Naive thymus-derived CD4-positive, alpha-beta T cell (primary cell): ENCODE measurements at places on chromosomes 4 and X.

DNA sequence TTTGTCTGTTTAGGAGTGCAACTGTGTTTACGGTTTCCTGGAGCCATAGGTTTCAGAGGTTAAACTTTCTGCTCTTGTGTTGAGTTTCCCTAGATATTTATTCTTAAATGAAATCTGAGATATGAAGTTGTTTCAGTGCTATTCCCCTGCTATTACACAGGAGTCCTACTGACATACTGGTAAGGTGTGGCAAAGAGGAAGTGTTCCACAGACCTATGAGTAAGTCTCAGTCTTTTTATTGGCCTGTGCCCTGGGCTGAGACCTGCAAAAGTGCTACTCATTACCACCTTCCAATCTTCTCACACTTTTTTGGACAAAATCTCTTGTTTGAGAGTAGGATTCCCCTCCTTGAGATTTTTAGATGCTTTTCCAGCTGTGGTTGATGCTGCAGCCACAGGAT is 35.6 kb upstream of the MAGEA8 start:
- DNase-seq: no peak

GRCh38 chr4:81146466-81146865 is 68.6 kb downstream of the PRKG2 start:
- no peak for DNase-seq

GRCh38 chrX:8179656-8180055 is 8.6 kb upstream of the VCX2 start:
- no peak for DNase-seq

DNA sequence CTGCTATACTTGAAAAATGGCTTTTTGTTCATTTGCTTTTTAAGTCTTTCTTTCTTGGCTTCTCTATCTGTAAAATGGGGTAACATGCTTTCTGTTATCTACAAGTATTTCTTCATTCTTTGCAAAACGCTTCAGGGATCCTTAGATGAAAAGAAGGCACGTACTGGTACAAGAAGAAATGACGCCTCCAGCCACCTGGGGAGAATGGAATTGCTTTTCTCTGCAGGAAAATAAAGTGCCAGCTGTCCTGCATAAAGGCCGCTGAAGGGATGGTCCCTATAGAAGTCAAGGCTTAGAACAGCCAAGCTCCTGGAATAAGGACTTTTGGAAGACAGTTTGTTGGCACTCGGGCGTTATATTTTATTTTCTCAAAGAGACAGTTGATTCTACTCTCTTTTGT is 210.8 kb upstream of the RASGEF1B start:
- DNase-seq: no peak

GRCh38 chr4:151207868-151208267 is 69.1 kb upstream of the PRSS48 start:
- no peak for DNase-seq

- DNase-seq: peak; percentile 79
Observed at GRCh38 chr4:1723131-1723801, 1.9 kb downstream of the TACC3 start.

- DNase-seq: no peak
Observed at GRCh38 chr4:77347351-77347966, 190.5 kb downstream of the CCNG2 start.

DNA sequence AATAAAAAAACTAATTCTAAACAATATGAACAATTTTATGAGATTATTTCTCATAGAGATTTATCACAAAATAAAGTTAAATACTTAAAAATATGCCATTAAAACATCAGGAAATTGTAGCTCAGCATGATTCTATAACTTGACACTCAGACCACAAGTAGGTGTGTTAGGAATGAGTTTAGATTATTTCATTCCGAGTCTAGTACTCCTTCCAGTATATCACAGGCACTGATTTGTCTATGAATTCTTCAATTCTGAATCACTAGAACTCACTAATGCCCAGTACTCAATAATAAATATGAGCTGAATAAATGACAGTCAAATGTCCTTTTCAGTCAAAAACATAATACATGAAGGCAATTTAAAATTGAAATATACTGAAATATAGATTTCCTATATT is 22.2 kb downstream of the BOD1L1 start:
- DNase-seq: no peak

DNA sequence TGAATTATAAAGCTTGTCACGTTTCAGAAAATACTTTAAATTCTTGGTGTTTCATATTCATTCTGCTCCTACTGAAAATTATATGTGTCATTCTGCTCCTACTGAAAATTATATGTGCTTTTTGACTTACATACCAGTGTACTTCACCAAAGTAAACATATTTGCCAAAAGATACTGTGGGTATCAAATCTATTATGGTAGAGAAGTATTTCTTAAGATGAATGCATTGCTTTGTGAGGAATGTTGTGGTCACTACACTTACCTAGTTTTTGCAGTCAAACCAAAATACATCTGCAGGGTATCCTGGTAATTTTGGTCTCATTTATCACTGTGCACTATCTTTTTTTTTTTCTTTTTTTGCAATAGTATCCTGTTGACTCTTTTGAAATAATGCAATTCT is 287.7 kb upstream of the MAD2L1 start:
- DNase-seq: no peak

GRCh38 chrX:10656214-10656613 is 35.8 kb upstream of the MID1 start:
- no peak for DNase-seq

DNA sequence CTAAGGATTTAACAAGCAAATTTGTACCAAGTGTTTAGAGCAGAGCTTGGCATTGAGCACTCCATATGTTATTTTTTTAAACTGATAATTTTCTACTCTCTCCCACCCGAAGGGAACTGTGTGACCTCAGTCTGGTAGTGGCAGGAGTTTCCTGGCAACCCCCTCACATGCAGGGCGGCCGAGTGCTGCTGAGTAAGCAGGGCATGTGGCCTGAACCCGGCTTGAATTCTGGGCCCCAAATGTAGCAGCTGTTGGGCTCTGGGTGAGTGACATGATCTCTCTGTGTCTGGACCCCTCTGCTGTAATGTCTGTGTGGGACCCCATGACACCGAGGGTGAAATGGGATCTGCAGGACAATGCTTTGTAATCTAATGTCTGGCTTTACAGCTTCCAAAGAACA is 13.6 kb upstream of the C4orf50 start:
- no peak for DNase-seq

GRCh38 chr4:57866468-57867171 is 756.4 kb upstream of the IGFBP7 start:
- no peak for DNase-seq

GRCh38 chr4:176874721-176875445 is 82.2 kb upstream of the VEGFC start:
- no peak for DNase-seq

DNA sequence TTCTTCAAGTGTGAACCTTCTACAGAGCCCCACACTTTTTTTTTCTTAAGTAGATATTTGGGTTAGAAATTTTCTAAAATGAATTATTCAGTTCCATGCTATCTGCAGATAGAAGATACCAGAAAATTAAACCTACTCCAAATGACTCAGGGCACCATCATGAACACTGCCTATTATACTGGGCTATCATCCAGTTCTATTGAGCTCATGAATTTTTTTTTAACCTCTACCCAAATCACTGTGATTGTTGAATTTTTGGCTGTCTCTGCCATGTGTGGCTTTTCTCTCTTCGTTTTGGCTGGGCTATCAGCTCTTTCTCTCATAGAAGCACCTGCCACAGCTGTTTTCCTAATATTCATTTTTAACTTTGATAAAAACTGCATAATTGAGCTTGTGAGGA is 31.0 kb upstream of the SLC34A2 start:
- DNase-seq: no peak

DNA sequence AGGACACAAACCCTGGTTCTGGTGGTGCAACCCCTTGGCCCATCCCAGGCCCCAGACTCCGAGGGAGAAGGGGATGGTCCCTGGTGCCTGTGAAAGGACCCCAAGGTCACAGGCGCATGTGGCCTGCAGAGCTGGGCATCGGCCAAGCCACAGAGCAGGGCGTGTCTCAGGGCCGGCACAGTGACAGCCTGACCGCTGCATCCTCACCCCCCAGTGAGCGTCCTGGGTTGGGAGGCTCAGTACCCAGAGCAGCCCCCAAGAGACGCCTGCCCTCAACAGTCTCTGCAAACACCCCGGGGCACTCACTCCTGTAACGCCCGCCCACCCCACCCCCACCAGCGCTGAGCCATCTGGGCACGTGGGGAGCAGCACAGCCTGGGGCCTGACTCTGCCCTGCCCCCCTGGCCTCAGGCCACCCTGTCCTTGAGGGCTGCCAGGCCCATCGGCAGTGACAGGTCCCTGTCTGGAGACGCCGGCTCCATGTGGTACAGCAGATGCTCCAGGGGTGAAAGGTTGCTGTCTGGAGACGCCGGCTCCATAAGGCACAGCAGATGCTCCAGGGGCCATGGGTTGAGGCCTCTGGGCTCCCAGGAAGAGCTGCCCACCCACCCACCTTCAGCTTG is 24.5 kb upstream of the CPLX1 start:
- DNase-seq: no peak

DNA sequence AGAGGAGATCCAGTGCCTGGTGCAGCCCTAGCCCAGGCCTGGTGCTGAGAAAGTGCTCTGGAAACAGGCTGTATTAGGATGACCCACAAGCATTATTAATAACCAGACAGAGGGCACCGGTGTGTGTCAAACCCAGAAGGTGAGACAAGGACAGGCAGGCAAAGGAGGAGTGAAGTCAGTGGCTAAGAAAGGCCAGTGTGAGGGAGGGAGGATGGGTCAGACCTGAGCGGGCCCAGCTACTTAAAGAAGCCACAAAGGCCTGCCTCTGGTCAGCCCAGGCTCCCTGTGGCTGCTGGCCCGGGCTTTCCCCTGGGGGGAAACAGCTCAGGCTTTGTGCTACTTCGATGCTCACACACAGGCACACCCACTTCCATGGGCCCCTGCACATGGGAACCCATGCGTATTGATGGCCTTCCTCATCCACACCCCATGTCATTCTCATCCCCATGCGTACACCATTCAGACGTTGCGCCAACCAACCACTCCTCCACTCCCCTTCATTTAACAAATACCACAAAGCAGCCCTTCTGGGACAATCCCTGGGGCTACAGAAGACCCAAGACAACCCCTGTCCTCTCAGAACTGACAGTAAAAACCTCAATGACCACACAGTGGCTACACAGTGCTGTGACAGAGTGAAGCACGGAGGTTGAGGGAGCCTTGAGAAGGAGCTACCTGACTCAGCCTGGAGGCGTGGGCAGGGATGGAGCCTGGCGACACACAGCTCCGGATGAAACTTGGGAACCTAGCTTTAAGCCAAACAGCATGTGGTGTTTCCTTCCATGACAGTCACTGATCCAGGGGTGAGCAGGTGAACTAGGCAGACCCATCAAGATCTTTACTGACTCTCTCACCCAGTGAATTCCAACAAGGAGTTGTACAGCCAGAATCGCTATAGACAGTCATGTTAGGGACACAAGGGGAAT is 24.9 kb upstream of the MTM1 start:
- no peak for DNase-seq

DNA sequence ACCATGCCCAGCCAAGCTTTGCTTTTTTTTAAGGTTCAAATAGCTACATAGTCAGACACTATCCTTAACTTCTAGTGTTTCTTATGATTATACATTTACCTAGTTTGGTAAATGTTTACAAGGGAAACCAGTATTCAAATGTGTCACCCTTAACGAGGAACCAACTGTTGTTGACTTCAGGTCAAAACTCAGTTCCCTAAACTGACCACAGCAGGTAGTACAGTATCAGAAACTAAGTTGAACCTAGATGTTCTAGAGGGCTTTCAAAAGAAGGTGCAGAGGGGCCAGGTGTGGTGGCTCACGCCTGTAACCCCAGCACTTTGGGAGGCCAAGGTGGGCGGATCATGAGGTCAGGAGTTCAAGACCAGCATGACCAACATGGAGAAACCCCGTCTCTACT is 11.3 kb downstream of the GPC4 start:
- DNase-seq: no peak

GRCh38 chr4:181938631-181939030 is 304.6 kb upstream of the TENM3 start:
- DNase-seq: no peak

DNA sequence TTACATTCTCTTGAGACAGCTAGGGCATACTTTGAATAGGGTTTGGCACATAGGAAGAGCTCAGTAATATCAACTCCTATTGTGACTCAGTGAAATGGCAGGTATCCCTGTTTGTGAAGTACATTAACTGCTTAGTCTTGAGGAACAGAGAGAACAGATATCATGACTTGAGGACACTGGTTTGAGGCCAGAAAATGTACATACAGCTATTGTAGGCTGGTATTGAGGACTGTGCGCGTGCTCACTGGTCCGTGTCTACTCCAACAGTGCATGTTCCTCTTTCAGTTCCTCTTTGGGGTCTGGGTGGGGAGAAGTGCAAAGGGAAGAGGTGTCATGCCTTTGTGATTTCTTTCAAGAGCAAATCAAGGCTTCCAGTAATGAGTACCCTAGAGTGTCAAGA is 34.6 kb upstream of the TBC1D9 start:
- DNase-seq: no peak

GRCh38 chrX:154435171-154435733 is 1.7 kb upstream of the GDI1 start:
- no peak for DNase-seq

DNA sequence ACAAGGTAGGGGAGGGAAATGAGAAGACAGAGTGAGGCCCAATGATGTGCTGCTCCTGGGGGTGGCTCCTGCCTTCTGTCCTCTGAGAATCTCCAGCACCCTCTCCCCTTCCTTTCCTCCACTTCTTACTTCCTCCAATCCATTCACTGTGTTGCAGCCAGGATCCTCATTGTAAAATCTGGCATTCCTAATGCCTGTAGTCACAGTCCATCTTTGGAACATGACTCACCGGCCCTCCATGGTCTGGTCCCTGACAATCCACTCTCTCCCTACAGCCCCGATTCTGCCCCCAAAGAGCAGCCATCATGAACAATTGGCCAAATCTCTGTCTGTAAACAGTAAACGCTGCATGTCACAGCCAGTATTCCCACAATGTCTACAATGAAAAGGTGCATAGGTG is 72.9 kb downstream of the CLNK start:
- no peak for DNase-seq

DNA sequence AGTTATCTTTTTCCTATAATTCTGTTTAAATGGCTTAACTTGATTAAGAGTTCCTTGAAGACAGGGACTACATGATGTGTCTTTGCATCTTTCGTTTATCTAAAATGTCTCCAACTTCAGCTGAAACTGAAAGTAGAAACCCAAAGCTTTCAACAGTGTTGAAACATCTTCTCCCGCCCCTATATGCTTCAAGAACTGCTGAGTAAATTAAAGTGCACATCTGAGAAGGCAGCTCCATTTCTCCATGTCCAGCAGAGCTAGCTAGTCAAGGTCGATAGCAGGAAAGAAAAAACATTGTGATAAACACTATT is 185.7 kb upstream of the TBL1X start:
- no peak for DNase-seq

- no peak for DNase-seq
Observed at GRCh38 chr4:29636961-29637360, 1083.2 kb upstream of the PCDH7 start.

DNA sequence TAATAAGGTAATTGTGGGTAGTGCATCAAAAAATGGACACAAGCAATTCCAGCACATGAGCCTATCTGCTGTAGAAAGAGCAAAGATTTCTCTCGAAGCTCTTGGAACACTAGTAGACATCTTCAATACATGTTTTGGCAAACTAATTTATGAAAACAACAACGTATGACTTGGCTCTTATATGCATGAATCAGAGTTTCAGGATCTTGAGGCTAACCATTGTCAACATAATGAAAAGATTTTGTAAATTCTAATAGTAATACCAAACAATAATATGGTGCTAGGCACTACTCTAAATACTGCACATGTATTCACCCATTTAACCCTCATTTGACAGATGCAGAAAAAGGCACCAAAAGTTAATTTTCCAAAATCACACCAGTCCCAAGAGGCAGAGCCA is 25.1 kb upstream of the ANKRD50 start:
- DNase-seq: no peak

- no peak for DNase-seq
Observed at GRCh38 chr4:94305466-94306225, 37.0 kb downstream of the HPGDS start.

- DNase-seq: no peak
Observed at GRCh38 chr4:112472318-112472717, 43.7 kb downstream of the NEUROG2 start.
